ENCODE measurements at places on chromosomes 1 and 21.

DNA sequence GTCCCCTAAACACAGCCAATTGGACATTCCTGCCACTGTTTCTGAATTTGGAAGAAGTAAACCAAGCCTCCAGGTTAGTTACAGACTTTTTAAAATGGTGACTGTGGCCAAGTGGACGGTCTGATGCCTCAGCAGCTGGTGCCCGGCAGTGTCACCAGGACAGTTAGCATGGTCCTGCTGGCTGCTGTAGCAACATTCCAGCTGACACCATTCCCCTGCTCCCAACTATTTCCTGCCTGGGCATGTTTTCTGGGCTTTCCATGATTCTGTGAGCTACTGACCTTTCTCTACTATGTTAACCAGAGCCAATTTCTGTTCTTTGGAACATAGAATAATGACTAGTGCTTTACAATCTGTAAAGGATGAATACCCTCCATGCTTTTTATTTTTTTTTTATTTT, 95.0 kb downstream of the TLR5 start:
- no peak for DNase-seq

GRCh38 chr1:42774928-42775526, 8.0 kb downstream of the C1orf50 start:
- DNase-seq: no peak

GRCh38 chr1:50419907-50420677, 3.2 kb downstream of the DMRTA2 start:
- no peak for DNase-seq

DNA sequence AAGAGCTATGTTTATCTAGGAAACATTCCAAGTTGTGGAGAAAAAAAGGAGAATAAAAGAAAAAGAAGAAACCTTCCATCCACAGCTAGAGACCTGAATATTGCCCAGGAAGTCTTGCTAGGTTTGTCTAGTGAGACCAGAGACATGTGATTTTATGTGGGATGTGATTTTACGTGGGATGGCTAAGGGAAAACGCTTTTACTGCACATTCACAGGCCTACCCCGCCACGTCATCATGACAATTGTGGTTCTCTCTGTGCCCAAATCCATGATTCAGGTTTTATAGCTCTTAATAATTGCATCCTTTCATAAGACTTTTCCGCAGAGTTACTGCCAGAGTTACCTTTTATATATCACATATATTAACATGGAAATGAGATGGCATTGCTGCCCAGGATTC, 86.4 kb upstream of the SSX2IP start:
- no peak for DNase-seq

DNA sequence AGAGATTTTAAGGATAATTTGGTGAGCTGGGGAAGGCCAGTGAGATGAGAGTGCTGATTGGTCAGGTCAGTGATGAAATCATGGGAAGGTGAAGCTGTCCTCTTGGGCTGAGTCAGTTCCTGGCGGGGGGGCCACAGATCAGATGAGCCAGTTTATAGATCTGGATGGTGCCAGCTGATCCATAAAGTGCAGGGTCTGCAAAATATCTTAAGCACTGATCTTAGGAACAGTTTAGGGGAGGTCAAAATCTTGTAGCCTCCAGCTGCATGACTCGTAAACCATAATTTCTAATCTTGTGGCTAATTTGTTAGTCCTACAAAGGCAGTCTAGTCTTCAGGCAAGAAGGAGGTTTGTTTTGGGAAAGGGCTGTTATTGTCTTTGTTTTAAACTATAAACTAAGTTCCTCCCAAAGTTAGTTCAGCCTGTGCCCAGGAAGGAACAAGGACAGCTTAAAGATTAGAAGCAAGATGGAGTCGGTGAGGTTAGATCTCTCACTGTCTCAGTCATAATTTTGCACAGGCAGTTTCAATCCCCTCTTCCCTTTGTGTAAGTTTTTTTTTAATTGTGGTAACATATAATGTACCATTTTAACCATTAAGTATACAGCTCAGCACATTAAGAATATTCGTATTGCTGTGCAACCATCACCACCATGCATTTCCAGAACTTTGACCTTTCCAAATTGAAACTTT, 39.4 kb downstream of the PTAFR start:
- DNase-seq: no peak

DNA sequence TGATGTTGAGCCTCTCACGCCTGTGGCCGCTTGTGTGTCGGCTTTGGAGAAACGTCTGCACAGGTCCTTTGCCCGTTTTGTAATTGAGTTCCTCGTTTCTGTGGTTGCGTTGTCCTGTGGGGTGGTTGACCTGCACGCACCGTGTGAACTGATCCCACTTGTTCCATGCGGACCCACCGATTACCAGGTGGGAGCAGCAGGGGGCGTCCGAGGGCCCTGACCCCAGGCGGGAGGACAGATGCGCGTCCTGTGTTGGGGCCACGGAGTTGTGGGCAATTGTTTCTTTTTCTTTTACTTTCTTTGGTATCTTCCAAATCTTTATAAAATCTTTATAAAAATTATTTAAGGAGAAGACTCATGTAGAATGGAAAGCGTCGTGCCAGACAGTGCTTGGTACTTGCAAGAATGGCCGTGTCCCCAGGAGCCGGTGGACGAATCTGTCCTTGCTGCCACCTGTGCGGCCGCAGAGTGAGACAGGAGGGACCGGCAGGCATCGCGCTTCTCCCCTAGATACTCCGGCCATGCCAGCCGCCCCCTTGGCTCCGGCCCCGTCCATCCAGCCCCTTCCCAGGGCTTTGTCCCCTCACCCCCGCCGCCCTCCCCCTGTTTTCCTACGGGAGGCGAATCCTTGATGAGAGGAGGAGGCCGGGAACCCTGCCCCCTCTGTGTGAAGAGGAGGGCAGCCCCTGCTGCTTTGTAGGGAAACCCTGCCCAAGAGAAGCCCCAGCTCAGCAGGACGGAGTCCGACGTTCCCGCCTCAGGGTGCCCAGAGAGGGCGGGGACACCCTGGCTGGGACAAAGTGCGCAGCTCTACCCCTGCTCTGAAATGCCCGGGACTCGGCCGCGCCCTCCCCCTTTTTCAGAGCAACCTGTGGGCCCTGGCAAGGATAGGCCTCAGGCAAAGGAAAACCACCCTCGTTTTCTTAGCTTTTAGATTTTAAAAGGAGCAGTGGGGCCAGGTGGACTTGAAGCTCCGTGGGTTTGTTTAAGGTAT, 41.7 kb downstream of the PRKCZ start:
- DNase-seq: peak; percentile 79

DNA sequence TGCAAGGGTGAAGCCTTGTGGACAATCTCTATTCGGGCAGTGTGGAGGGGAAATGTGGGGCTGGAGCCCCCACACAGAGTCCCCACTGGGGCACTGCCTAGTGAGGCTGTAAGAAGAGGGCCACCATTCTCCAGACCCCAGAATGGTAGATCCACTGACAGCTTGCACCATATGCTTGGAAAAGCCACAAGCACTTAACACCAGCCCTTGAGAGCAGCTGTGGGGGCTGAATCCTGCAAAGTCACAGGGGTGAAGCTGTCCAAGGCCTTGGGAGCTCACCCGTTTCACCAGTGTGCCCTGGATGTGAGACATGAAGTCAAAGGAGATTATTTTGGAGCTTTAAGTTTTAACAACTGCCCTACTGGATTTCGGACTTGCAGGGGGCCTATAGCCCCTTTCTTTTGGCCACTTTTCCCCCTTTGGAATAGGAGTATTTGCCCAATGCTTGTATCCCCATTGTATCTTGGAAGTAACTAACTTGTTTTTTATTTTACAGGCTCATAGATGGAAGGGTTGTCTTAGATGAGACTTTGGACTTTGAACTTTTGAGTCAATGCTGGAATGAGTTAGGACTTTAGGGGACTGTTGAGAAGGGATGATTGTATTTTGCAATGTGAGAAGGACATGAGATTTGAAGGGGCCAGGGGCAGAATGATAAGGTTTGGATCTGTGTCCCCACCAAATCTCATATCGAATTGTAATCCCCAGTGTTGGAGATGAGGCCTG, 16.3 kb upstream of the COL6A1 start:
- DNase-seq: no peak

DNA sequence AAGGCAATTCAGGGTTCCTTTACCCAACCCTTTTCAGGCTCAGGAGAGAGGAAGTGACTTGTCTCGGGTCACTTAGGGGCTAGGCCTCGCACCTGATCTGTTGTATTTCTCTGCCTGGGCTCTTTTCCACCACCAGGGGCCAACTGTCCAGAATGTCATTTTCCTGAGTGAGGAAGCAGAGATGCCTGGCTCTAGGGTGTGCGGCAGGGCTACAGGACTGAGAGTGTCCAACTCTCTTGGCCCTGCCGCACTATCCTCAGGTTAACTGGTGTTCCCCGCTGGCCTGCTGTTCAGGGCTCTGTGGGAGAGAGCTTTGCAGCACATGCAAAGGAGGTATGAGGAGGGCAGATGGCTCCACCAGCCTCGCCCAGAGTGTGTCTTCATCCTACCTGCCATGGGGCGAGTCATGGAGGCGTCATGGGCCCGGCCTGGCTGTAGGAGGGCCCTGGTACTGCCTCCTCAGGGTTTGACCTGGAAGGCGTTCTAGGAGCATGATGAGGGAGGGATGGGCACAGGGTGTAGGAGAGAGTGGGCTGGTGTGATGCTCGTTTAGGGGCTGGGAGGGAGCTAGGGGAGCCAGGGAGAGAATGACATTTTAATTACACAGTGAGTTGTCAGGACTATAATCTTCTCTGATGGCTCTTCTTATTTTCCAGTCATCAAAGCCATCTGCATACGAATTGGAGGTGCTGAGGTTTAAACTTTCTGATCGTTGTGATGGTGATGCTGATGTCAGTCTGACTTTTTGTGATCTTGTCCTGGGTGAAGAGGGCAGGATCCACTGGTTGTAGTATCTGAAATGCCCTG, 128.3 kb downstream of the NOS1AP start:
- DNase-seq: no peak

DNA sequence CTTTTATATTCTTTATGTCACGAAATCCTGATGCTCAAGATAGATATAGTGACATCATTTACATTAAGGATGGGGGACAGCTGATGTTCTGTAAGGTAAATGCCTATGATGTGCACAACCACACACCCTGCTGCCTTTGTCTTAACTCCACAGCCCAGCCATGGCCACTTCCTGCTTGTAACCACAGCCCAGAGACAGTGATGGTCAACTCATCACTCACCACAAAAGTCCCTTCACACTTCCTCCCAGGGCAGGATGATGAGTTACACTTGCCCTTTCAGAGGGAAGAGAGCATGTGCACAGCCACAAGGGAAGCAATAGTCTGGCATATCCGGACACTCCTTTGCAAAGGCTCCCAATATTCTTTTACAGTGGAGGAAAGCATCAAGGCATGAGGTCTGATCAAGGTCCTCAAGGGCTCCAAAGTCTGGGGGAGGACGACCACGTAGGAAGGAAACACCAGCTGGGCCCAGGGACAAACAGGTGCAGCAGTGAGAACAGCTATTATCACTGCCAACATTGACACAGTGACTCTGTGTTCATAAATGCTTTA, 53.8 kb downstream of the PLPP3 start:
- DNase-seq: no peak

GRCh38 chr1:25676488-25676887, 59.9 kb downstream of the MAN1C1 start:
- no peak for DNase-seq

- no peak for DNase-seq
These were observed 65.6 kb upstream of the PLA2G4A start for GRCh38 chr1:186763107-186763506.

- DNase-seq: no peak
These were observed 40.9 kb downstream of the TNFRSF9 start for GRCh38 chr1:7899741-7900140.

DNA sequence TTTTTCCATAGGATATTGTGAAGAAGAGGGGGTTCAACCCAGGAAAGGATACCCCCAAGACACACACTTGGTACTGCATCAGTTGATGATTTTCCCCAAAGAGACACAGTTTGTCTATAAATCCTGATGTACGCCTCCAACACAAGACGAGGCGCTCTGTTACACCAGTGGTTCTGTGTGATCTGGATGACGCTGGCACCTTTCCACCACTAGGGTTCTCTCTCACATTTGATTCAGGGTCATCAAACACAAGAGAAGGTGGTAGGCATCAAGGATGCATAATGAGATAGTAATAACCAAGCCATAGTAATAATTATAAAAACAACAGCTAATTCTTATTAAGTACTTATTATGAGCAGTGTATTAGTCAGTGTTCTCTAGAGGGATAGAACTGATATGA, 508.8 kb upstream of the ZP4 start:
- DNase-seq: no peak

DNA sequence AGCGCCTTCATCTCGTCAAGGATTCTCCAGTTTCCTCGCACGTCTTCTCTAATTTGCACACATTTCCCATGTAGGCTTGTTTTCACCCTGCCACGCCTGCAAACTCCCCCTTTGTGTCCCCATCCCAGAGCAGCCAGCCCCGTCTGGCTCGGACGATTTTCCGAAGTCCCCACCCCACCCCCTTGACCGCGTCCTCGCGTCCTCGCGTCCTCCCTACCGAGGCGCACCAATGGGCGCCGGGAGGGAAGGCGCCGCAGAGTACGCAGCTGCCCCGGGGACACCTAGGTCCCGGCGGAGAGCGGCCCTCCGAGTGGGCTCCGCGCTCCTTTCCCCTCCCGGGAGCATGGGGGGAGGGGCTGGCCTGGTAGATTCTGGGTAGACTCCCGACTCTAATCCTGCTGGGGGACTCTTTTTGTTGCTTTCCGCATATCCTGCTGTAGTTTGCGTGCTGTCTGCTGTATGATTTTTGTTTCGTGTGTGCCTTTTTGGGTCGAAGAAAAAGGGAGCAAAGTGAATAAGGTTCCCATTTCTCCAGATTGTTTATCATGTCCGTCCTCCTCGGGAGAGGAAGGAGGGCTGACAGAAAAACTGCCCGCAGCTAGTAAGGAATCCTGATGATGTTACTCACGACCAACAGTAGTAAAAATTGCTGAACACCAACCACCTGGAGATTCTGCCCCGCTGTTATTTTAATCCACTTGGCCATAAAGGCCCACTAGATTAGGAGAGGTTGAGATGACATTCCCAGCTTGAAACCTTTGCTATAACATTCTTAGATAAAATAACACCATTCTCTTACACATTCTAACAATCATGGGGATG, 1.5 kb downstream of the CACHD1 start:
- peak; percentile 57 for DNase-seq

DNA sequence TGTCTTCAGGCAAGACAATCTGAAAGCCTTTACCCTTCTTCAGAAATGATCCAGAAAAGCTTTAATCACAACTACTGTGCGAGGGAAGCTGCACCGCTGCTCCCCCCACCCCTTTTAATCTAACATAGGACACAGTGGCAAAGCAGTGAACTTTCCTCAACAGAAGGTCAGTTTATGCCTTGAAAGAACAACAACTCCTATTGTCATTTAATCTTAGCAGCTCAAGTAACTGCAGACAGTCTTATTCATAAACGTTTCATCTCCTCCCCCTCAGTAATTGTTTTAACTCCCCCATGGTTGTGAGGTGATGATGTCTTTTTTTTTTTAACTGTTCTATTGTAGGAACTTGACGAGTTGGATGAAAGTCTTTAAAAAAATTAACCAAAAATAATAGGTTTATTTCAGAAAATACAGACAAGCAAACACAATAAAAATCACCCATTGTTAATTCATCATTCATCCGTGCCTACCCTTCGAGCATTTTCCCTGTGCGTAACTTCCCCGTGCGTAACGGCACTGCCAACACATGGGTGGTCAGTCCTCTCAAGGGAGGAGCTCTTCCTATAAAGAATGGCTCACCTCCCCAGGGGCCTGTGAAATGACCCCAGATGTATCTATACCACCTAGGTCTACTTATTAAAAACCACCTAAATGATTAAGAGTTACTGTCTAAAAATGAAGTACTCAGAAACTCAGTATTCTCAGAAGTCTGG, 3.3 kb upstream of the ADAR start:
- DNase-seq: no peak
